ENCODE measurements at places on chromosomes 2 and 18.

GRCh38 chr2:37833423-37833822 lies 91.7 kb upstream of the RMDN2 start:
- no peak for DNase-seq

- no peak for DNase-seq
These were observed 185.5 kb downstream of the SEPTIN10 start for GRCh38 chr2:109428281-109428680.

- no peak for DNase-seq
These were observed 395.3 kb downstream of the NUP35 start for GRCh38 chr2:183519371-183520056.

DNA sequence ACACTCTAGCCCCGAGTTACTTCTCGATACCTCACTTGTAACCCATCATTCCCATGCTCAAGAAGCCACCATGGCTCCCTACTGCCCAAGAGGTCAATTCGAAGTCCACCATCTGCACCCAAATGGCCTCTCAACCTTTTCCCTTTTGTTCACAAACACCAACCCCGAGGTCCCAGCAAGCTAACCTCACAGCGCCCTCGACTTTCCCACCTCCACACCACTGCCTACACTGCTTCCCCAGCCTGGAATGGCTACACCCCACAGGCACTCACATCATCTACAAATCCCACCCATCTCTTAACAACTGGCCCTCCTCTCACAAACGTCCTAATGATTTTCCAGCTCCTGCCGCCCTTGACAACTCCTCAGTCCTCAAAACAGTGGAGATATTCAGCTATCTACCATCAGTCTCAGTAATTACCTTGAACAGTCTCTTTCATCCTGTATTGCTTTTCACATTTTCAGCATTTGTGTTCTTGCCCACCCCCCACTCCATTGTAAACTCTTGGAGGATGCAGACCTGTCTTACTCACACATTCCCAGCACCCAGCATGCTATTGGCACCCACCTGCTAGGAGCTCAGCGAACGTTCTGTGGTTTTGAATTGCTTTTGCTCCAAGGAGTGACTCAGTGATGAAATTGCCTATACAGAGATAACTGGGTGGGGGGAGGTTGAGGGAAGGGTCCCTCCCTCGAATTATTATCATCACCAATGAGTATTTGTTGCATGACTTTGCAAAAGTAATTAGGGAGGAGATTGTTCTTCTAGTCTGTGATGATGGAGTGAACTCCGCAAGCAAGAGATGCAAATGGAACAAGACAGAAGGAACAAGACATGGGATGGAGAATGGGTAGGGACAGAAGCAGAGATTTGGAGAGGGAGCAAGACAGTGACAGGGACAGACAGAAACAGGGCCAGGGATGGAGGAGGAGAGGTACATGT lies 106.8 kb downstream of the CYP26B1 start:
- DNase-seq = no peak

GRCh38 chr2:199457147-199458008 lies at the start of gene SATB2:
Gene SATB2, minus strand, starts transcription at chr2:199457939. Its CDS starts 1,902 bp downstream, at chr2:199456037.
- no peak for DNase-seq

DNA sequence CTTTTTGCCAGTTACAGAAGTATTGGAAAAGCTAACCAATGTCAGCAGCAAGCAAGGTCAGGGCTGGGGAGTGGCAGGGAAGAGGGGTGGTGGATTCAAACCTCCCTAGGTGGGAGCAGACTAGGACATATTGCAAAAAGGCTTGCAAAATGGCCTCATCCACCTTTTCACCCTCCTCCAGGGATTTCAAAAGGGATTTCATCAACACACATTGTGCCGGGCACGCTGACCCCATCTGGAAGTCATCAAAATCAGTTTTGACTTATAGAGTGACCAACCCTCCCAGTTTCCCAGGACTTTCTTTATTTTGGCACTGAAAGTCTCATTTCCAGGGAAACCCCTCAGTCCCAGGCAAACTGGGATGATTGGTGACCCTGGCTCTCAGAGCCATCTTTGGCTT lies 94.7 kb downstream of the BIN1 start:
- no peak for DNase-seq

DNA sequence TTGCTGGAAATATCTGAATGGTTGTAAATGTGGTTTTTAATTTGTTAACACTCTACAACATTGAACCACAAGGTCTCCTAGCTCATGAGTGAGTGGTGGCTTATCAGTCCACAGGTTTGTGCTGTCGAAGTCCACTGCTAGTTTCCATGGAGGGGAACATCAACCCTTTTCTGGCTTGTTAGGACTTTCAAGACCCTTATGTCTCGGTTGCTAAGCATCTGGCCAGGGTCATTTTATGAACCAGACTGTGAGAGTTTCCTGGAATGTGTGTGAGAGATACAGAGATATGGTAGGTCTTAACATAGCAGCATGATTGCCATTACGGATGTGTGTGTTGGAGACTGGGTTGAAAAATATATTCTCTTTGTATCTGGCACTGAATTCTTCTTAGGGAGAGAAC lies 36.9 kb downstream of the KCNE4 start:
- DNase-seq = no peak

DNA sequence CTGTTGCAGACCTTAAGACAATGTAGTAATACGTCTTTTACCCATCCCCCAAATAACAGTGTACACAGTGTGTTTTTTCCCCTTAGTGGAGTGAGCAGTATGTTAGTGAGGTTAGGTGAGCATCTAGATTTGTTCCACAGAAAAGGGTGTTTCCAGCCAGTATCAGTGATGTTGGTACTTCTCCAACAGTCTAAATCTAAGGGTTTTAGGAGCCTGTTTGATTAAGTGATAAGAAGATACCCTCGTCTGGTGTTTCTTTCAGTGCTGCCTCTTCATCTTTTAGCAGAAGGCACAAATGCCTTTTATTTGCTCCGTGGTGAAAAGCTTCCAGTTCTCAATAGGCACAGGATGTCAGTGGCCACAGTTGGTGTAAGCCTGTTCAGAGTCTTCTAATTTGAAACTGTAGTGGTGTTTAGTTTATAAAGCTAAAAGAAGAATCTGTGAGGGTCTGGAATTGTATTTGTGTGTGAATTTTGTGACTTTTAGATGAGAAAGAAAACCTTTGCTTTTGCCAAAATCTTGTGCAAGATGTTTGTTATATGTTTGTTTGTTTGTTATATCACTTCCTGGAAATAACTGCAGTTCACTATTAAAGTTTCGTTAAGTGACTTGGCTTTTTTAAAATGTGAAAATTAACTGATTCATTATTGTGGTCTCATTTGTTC lies 71.2 kb downstream of the MAP4K4 start:
- DNase-seq = no peak

- DNase-seq = no peak
These were observed at the start of gene ITM2C for GRCh38 chr2:230864605-230865306. Gene ITM2C, plus strand, starts transcription at chr2:230864942. Its CDS starts 84 bp downstream, at chr2:230865026.

DNA sequence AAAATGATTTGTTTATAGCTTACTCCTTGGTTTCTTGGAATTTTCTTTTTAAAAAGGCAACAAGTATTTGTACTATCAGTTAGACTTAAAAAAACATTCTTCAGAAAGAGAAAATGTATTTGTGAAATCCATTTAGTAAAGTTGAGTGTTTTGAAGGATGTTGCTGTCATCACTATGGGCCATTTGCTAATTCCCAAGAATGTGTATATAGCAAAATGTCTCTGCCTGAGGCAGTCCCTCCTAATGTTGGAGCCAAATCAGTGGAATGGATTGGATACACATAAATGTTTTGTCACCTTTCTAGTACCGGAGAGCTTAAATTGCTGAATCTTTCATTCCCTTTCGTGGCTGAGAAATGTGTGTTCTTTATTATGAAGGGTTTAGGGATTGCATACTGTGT lies 890.2 kb upstream of the ZEB2 start:
- DNase-seq = no peak

DNA sequence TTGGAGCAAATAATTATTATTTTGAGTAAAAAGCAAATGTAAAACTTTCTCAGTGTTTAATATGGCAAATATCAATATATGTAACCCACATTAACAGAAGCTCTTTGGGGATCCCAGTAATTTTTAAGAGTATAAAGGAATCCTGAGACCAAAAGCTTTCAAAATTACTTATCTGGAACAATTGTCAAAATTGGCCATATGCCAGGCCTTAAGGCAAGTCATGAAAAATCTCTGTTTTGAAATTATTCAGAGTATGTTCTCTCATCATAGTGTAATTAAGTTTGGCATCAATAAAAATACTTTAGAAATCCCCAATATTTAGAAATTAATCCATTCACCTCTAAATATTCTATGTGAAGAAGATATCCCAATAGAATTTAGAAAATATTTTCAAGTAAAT lies 225.3 kb upstream of the ARL4C start:
- no peak for DNase-seq

DNA sequence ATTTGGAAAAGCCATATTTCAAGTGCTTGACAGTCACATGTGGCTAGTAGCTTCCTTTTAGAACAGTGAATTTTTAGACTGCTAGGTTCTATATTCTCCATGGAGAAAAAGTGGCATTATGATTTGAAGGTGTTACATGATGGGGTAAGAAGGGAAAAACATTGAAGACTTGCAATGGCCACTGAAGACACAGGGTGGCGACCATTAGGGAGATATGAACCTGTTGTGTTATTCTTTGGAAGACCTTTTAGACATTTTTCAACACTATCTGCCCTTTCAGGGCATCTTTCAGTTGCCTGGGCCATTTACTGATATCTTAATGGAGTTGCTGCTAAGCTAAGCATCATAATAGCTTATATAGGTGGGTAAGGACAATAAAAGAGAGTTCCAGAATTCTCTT lies 1387.2 kb downstream of the SUCLG1 start:
- no peak for DNase-seq

DNA sequence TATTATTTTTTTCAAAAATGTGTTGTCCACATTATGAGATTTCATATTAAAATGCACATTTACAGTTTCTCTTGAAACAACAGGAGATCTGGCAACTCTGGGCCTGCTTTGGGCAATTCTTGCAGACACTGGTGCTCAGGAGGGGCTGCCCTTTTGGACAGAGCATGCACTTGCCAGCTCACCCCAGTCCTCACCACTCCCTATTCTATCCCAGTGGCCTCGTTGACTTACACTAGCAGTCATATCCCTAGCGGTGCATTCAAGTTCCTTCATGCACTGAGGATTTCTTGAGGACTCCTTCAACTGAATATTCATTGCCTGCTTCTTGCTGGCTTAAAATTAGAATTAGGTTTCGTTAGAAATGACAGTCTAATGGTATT lies 87.9 kb upstream of the FHL2 start:
- DNase-seq = no peak

DNA sequence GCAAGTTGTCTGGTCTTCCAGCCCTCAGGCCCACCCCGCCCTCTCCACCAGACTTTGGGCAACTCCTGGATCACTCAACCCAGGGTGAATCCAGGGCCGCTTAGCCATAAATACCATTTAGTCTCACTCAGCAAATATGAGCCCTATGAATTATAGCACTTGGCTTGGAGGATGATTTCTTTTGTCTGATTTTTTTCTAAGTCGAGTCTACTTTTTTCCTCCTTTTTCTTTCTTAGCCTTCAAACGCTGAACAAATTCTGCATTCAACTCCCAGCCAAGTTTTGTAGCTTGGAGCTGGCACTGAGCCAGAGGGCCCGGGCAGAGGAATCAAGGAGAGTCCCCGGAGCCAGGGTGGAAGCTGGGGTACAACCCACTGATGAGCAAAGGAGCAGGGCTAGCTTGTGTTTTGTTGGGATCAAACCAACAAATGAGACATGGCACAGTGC lies 48.7 kb downstream of the SERTAD2 start:
- DNase-seq = no peak
